ENCODE measurements at places on chromosomes 13 and 19.

- DNase-seq, result no peak
Measured at GRCh38 chr19:33805313-33805712, 8.6 kb downstream of the KCTD15 start.

DNA sequence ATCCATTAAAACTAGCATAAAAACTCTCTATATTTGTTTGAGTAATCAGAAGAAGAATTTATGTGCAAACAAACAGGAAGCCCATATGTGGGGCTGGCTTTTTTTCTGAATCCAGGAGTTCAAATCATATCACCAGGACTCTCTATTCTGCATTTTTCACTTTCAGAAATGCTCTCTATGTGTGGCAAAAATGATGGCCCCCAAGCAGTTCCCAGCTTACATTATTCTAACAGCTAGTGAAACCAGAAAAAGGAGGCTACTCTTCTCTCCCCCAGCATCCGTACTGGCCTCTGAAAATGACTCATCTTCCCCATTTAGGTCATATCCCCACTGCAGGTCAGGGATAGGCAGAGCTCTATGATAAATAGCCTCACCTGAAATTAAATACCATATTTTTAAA lies 20.4 kb downstream of the RBM26 start:
- no peak for DNase-seq

DNA sequence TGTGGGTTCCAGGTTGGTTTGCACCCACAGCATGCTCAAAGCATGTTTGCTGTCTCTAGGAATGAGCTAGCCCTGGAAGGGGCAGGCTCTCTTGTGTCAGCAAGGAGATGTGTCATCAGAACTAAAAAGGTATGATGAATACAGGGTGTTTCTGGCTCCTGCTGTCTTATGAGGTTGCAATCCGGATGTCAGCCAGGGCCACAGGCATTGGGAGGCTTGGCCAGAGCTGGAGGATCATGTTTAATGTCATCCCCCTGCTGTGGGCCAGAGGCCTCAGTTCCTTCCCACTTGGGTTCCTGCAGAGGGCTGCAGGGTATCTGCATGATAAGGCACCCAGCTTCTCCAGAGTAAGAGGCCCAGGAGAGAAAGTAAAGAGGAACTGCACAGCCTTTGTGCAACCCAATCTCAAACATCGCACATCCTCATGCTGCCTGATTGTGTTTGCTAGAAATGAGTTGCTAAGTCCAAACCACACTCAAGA lies 193.6 kb downstream of the COL4A1 start:
- DNase-seq, result no peak

DNA sequence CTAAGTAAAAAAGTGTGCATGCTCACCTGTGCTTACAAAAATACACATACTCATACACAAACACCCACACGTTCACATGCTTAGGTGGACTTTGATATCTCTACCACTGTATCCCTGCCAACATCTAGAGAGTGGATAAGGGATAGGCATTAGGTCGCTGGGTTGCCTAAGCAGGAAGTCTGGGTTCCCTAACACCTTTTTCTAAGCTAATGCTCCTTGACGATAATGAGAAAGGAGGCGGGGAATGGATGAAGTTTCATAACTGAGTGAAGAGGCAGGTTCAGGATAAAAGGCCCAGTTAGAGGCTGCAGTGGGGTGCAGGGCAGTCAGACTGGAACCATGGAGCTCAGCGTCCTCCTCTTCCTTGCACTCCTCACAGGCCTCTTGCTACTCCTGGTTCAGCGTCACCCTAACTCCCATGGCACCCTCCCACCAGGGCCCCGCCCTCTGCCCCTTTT lies 41.9 kb upstream of the CYP2A7 start:
- DNase-seq, result no peak

GRCh38 chr19:45051929-45052579 lies 13.2 kb downstream of the CLASRP start:
- no peak for DNase-seq

GRCh38 chr19:3179739-3180293 lies 1.2 kb downstream of the S1PR4 start:
- no peak for DNase-seq

Measured in left hindlimb (tissue), 1 donor.